ENCODE measurements at places on chromosomes 11 and 22. TPM values are rescaled to one million over a fixed set of nuclear protein-coding genes. Genes with fewer than 3 reads are reported as not detected.
A peak's percentile ranks its signal among the peaks of the same experiment; 100 is the strongest.

DNA sequence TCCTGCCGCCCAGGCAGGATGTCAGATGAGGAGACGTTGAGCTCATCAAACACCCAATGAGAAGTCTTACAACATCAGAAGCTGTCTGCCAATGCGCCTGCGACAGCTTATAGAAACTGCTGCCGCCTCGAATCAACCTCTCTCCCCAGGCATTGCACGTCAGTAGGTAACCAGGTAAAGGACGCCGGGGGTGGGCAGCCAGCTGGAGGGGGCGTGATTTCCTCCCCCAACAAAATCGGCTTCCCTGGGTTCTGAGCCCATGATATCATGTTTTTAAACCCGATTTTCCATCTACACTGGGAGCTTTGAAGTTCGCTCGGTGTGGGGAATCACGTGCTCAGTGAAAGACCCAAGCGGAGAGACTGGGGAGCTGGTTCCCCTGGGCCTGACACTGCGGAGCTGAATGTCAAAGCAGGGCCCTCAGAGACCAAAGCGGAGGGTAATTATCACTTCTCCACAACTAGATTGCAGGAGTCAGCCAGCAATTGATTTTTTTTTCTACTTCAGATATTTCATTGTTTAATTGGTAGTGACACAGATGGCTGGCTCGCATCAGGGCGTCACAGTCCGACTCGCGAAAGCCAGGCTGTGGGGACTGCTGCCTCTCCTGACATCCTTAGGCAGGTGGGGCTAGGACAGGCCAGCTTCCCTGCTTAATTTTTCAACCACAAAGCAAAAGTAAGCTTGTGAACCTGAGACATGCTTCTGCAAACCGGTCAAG, 15.4 kb downstream of the FAM83F start:
- no peak for DNase-seq

GRCh38 chr11:17927041-17927440, 85.8 kb downstream of the SERGEF start:
- no peak for DNase-seq

GRCh38 chr11:6405052-6405667, 13.7 kb downstream of the APBB1 start:
- no peak for DNase-seq

GRCh38 chr22:42673898-42674401, 24.8 kb upstream of the CYB5R3 start:
- peak; percentile 69 for DNase-seq

DNA sequence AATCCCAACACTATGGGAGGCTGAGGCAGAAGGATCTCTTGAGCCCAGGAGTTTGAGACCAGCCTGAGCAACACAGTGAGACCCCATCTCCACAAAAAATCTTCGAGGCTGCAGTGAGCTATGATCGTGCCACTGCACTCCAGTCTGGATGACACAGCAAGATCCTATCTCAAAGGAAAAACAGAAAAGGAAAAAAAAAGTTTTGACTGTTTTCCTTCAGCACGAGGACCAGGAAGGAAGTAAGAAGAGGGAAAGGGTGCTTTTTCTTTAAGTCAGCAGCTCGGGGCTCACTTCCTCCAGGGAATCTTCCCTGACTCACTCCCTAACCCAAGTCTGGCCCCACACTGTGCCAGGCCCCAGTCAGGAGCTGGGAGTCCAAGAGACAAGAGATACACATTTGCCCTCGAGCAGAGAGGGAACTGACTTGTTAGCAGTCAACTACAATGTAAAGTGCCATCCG, 14.2 kb downstream of the ARRB1 start:
- DNase-seq = peak; percentile 59

- peak; percentile 81 for DNase-seq
Observed at GRCh38 chr11:12235947-12236743, 125.8 kb downstream of the MICAL2 start.

GRCh38 chr22:32319861-32320406, 37.7 kb upstream of the RFPL3 start:
- DNase-seq = no peak

GRCh38 chr22:37211866-37212173, 457 bp downstream of the SSTR3 start:
- DNase-seq = no peak

DNA sequence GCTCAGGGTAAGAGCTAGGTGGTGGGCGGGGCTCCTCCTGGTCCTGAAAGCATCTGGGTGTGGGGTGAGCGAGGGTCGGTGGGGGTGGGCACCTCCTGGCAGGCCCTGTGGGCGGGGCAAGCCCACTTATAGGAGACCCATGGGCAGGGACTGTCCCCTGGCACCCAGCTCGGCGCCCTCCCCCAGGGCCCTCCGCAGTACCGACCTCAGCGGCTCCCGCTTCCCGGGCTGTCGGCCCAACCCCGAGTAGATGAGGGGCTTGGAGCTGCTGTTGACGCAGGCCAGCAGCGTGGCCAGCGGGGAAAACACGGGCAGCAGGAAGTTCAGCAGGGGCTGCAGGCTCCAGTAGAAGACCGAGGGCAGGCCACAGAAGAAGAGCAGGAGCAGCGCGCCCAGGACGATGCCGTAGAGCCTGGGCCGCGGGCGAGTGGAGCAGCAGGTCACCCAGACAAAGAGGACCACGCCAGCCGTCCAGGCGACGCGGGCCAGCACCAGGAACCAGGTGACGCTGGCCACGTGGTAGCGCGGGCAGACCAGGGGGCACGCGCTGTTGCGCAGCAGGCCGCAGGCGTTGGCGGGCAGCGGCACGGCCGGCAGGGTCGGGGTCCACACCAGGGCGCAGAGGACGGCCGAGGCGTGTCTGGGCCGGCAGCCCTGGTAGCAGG, 663 bp downstream of the MRGPRG start:
- no peak for DNase-seq

KRTAP5-7 gene
- not detected for total RNA-seq

SLC25A45 gene
- 1.0 TPM for total RNA-seq

MS4A12 gene
- total RNA-seq = not detected

C11orf42 gene
- total RNA-seq = not detected

RRAS2 gene
- 173 TPM for total RNA-seq

SMIM38 gene
- total RNA-seq = 0.09 TPM

OR52A1 gene
- total RNA-seq = not detected

MRPL16 gene
- total RNA-seq = 35.9 TPM

Measured in dermis blood vessel endothelial cell (primary cell).